ENCODE measurements at places on chromosomes 1 and 21.

GRCh38 chr1:59593798-59594790 lies 220.7 kb upstream of the HOOK1 start:
- no peak for DNase-seq

DNA sequence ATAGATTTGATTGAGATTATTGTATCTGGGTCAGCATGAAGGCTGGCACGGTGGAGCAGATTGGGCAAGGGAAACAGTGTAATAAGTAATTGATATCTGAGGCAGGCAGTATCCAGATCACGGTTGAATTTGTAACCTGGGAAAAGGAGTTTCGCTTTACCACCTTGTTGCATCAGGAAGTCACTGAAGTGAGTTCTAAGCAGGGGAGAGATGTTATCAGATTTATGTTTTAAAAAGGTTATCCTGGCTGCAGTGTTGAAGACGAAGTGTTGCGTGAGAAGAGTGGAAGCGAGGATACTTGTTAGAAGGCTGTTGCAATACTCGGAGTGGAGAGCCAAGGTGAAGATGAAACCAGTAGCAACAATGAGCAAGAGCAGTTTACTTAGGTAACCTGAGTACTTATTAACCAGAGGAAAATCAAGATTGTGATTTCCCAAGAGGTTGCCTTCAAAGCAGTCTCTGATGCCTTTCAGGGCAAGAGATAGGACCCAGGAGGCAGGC lies 77.8 kb downstream of the LHX9 start:
- DNase-seq, result no peak

DNA sequence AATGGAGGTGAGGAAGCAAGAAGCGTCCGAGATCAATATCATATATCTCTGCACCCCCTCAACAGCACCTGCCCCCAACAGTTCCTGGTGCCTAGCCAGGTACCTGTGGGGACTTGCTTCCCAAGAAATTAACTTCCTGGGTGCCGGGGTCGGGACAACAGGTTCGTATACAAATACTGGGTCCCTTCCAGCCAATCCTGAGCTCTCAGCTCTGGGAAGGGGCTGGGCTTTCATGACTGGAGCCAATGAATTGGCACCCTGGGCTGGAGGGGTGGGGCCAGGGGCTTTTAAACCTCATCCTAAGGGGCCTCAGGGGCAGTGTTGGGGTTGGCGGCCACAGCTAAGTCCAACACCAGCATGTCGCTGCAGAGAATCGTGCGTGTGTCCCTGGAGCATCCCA lies at the start of gene PADI3:
PADI3 (plus strand) TSS at position 318 of the 400 bp plus-strand sequence; CDS start at position 358, 40 bp downstream.
- DNase-seq, result no peak

DNA sequence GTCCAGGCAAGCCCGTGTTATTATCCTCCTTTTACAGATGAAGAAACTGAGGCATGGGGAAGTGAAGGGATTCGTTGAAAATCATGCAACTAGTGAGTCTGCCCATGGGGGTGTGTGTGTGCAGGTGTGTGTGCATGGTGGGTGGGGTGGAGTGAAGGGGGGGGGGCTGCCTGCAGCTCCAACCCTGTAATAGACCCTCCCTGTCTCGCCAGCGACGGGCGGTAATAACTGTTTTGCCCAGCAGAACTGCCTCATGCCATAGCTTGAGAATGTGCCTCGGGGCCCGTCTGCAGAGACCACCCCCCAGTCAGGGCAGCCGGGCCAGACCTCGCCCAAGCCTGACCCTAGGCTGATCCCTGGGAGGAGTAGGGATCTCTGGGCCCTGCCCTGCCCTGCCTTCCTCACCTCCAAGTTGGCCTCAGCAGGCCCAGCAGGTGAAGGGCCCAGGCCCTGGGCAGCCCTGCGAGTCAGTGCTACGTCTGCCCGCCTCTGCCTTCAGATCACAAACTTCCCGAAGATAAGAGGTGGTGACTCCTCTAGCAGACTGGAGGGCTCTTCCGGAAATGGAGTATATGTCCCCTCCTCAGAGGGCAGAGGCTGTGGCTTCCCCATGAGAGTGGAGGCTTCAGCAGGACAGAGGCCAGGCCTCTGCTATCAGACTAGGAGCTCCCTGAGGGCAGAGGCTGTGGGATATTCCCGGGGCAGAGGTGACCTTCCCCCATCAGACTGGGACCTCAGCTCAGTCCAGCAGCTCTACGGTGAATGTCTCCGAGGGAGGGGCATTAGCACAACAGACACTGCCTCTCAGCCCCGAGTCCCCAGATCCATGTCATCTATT lies 15.7 kb upstream of the EPHA2 start:
- DNase-seq, result no peak

DNA sequence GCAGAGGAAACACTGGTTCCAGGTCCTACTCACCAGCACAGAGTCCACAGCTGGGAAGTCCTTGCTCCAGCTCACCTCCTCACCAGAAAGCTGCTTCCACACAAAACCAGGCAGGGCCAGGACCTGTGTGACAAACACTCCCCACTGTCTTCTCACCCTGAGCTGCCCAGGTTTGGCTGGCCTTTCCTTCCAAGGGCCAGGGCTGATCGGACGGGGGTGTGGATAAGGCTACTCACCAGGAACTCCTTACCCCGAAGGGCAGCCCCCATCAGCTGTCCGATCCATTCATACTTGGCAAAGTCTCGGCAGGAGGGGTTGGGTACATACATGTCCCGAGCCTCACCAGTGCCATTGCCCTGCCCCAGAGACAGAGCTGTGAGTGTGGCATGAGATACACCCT lies 5.4 kb downstream of the HECTD3 start:
- DNase-seq, result no peak

- no peak for DNase-seq
Observed at GRCh38 chr1:39170731-39171667, 33.5 kb upstream of the MACF1 start.

DNA sequence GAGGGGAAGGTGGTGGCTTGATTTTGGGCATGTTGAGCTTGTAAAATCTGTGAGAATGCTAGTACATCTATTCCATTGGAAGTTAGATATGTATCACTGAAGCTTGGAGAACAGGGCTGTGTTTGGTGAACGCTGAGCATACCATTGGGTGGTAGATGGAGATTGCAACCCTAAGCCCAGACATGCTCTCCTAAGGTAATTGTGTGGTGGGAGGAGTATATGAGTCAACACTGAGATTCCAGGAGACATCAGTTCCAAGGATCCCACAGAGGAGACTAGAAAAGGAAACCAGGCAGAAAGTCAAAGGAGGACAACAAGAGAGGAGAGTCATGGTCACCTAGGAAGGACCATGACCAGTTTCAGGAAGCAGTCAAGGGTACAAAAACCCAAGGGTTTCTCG lies 60.4 kb downstream of the KIF21B start:
- no peak for DNase-seq

DNA sequence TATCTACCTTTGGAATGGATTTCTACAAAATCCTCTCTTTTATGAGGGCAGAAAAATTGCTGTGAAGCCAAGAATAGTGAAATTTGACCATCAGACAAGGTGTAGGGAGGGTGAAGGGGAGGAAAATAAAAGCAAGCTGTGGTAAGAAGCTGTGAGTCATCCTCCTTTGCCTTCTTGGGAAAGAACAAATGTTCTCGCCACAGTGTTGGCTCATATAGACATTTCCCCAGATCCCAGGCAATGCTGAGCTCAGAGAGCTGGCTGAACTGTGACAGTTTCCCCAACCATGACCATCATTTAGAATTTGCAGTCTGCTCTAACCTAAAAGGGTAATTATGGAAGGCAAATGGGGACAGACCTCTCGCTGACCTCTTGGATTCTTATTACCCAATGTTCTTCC lies 235.4 kb downstream of the PBX1 start:
- no peak for DNase-seq

DNA sequence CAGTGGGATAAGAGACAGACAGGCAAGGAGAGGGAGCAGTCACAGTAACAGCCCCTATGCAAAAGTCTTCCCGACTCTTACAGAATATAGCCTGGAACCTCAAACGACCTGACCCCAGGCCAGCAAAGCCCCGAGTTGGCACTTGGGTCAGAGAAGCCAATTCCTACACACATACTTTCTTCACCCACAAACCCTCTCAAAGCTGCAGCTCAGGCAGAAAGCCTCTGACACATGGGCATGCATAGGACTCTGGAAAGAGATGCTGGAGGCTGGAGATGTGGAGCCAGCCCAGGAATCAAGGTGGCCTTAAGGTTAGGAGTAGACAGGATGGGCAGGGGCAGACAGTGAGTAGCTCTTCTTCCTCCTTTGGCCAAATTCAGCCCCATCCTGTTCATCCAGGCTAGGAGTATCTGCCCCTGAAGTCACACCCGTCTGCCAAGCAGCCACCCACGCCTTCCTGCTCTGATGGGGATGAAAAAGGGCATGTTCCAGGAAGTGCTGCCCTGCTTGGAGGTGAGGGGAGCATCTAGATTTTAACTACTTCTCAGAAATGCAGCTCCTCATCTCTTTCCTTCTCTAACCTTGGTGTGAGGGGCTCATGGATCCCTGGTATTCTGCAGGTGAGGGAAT lies 7.8 kb downstream of the SLC41A1 start:
- no peak for DNase-seq

GRCh38 chr1:192010406-192010805 lies 147.9 kb upstream of the RGS18 start:
- no peak for DNase-seq

- DNase-seq, result no peak
Observed at GRCh38 chr1:167717351-167717750, 4.4 kb upstream of the MPZL1 start.

DNA sequence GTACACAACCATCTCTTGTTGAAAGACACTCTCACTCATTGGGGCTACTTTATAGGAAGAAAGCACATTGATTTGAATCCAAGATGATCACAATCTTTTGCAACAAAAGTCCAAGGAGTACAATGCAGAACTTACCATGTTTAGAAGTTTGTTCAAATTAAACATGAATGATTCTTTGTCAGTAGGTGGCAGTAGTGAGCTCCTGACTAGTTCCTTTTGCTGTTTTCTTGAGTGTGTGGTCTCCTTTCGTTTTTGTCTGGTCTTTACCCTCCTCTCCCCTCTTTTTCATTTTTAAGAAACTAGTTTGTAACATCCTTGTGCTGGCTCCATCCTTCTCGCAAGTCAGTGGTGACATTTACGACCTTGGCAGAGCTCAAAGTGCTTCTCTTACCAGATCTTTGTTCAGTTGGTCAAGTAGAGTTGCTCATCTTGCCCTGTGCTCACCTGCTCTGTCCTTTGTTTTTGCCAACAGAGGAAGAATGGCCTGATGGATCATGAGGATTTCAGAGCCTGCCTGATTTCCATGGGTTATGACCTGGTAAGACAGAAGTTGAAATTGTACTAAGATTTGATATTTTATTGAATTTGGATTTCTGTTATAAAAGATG lies 35.7 kb upstream of the MTR start:
- no peak for DNase-seq

DNA sequence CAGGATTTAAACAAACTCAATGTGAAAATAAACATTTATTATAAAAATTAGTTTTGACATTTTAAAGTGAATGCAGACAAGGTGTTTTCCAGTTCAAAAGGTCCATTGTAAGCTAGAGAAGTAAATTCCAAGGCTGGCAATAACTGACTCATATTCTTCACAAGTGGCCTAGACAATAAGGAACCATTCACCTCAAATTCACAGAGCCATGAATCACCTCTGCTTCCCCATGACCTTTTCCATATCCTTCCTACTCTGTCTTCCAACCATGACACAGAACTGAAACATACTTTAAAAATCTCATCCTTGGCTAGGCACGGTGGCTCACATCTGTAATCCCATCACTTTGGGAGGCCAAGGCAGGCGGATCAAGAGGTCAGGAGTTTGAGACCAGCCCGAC lies 24.8 kb downstream of the F11R start:
- no peak for DNase-seq

- no peak for DNase-seq
Observed at GRCh38 chr1:208174731-208175507, 69.3 kb downstream of the PLXNA2 start.

GRCh38 chr1:30664103-30664755 lies 59.2 kb downstream of the MATN1 start:
- no peak for DNase-seq

DNA sequence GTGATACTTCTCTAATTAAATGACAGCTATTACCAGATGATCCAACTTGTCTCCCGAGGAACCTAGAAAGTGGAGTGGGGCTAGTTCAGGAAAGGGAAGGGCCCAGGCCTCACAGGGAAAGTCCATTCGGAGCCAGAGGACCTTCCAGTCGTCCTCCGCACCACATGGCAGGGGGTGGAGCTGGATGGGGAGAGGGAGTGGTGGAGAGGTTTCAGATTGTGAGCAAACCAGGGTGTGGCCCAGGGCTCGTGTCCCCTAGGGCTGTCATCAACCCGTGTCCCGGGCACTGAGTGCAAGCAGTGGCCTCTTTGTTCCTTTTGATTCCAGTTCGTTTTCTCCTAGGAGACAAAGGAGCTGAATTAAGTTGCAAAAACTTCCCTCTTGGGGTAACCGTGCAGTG lies 114.9 kb downstream of the HUNK start:
- no peak for DNase-seq

DNA sequence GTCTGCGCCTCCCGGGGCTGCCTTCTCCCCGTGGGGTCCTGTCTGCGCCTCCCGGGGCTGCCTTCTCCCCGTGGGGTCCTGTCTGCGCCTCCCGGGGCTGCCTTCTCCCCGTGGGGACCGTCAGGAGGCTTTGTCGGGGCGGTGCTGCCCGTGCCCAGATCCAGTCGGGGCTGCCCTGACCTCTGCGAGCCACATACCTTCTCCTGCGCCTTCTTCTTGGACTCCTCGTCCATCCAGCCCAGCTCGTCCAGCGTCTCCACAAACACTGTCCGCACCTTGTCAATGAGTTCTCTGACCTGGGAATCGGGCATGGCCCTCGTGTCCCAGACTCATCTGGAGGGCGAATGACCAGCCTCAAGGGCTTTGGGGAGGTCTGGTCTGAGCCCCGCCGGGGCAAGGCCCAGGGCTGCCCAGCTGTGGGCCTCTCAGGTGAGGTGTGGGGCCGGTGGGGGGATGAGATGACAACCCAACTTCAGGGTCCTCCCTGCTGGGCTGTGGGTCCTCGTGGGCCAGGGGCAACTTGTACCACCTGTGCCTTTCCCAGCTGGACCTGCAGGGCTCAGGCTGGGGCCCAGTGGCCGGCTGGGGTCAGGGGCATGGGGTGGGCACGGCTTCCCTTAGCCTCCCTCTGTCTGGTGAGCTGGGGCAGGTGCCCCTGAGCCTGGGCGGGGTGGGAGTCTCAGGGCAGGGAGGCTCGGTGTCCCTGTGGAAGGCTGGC lies 9.4 kb downstream of the PRXL2B start:
- DNase-seq, result no peak

GRCh38 chr1:121458291-121459048 lies 273.7 kb downstream of the SRGAP2C start:
- no peak for DNase-seq

DNA sequence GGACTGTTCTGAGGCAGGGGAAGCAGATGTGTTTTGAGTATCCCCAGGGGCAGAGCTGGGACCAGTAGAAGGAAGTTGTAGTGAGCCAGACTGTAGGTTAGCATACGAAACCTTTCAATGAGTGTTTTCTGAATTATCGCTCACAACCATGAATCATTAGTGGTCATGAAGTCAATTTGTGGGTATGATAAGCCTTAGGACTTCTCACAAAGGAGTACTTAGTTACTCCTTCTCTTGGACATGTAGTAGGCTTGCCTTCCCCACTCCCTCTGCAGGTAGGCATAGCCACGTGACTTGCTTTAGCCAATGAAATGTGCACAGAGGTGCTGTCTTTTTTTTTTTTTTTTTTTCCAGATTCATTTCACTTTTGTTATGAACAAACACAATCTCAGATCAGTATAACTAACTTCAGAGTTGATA lies 23.9 kb upstream of the FAAH start:
- no peak for DNase-seq

All from stimulated activated CD4-positive, alpha-beta T cell treated with anti-CD3 and anti-CD28 coated beads, Interleukin-15, amount 100 ng/mL, for 1 hour (primary cell).